ENCODE measurements at places on chromosomes 7 and 10. TPM values are rescaled to one million over a fixed set of nuclear protein-coding genes. Genes with fewer than 3 reads are reported as not detected.

- DNase-seq: no peak
Observed at GRCh38 chr7:35482231-35482630, 212.7 kb downstream of the HERPUD2 start.

DNA sequence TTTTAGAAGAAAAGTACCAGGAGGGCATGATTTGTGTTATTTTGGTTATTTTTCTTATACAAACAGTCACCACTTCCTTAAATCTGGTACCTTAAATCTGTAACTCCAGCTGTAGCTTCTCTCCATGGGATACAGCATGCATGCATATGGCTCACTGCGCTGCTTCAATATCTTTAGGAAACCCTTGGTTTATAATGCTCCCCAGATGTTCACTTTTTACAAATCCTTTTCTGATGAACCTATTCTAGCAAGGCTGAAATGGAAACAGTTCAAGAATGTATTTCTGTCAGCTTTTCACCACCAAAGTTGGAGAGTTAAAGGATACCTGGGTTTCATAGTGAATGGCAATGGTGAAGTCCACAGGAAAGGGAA lies 50.9 kb downstream of the LAMB4 start:
- no peak for DNase-seq

DNA sequence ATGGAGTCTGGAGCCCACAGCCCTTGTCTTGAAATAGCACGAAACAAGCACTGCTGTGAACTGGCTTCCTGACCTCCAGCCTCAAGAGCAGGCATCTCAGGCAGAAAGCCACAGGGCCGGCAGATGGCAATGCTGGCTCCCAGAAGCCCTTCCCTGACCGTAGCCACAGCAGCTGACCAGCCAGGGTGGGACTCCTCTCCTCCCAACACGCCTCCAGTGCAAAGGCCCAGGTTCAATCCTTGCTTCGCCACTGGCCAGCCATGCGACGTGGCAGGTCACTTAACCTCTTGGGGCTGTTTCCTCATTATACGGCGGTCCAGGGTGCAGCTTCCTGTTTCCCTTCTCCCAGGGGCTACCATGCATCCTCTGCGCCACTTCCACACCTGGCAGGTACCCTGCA lies 12.8 kb downstream of the PRKAG2 start:
- no peak for DNase-seq

- no peak for DNase-seq
Observed at GRCh38 chr7:14229047-14229446, 239.6 kb upstream of the ETV1 start.

DNA sequence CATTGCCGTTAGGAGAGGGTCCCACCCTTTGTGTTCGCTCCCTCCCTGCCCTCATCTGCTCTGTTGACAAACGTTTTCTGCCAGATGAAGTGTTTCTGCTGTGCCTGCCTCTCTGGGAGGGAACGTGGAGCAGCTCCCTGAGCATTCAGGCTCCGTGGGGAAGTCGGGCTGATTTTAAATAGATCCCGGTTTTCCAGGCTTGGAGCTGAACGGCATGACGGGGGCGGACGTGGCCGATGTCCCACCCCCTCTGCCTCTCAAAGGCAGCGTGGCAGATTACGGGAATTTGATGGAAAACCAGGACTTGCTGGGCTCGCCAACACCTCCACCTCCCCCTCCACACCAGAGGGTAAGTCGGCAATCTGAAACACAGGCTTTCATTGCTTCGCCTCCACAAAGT lies 101.9 kb upstream of the NPS start:
- no peak for DNase-seq

- DNase-seq: no peak
Observed at GRCh38 chr10:70254778-70255328, 21.6 kb upstream of the PPA1 start.

DNA sequence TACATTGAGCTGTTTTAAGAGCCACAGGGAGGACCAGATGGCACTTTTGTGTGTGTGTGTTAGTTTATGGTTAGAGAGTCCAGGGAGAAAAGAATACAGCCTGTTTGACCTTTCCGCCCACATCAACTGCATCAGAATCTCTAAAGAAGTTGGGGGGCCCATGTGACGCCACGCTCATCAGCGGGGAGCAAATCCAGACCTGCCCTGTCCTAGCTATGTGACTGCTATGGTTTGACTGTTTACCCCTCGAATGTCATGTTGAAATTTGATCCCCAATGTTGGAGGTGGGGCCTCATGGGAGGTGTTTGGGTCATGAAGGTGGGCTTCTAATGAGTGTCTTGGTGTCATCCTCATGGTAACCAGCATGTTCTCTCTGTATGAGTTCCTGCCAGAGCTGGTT lies 128.0 kb downstream of the ADRA2A start:
- DNase-seq: no peak

- no peak for DNase-seq
Observed at GRCh38 chr7:69764681-69765080, 166.4 kb downstream of the AUTS2 start.

- no peak for DNase-seq
Observed at GRCh38 chr10:118913825-118914224, 115.7 kb upstream of the NANOS1 start.

- DNase-seq: no peak
Observed at GRCh38 chr7:42961170-42961569, 29.0 kb downstream of the MRPL32 start.

- no peak for DNase-seq
Observed at GRCh38 chr10:112361951-112362751, 11.8 kb upstream of the ACSL5 start.

DNA sequence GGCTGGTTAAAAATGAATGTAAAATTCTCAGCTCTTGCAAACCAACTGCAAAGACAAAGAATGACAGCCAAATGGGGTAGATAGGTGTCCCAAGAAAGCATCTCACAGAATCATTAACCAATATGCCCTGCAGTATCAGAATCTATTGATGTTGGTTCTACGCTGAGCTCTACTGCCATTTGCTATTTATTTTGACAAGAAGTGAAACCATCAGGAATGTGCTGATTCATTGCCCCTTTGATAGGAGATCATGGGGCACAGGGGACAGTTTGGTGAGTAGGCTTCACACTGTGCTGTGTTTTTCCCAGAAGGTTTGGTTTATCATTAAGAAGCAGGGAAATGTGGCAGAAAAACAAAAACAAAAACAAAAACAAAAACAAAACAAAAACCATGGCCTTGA lies 19.4 kb upstream of the CDC14C start:
- DNase-seq: no peak

DNA sequence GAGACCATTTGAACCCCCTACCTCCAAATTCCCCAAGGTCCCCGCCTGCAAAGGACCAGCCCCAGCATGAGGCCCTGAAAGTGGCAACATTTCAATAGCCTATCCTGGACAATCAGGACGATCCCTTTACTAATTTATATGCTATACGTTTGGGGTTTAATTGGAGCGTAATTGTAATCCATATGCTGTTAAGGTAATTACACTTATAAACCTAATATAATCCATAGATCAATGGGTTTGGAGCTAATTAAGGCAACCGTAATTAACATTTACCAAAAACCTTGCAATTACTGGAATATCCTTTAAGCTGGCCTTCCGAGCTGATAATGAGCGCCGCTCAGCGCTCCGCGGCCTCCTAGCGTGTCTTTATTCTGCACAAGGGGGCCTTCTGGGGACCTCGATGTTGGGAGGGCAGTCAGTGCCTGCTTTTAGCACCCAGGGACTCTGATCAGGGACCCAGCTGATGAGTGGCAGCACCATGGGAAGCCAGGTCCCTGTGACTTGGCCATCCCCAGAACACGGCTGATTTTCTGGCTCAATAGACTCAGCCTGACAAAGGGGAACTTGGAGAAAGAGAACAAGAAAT lies 91.2 kb downstream of the LHPP start:
- no peak for DNase-seq

DNA sequence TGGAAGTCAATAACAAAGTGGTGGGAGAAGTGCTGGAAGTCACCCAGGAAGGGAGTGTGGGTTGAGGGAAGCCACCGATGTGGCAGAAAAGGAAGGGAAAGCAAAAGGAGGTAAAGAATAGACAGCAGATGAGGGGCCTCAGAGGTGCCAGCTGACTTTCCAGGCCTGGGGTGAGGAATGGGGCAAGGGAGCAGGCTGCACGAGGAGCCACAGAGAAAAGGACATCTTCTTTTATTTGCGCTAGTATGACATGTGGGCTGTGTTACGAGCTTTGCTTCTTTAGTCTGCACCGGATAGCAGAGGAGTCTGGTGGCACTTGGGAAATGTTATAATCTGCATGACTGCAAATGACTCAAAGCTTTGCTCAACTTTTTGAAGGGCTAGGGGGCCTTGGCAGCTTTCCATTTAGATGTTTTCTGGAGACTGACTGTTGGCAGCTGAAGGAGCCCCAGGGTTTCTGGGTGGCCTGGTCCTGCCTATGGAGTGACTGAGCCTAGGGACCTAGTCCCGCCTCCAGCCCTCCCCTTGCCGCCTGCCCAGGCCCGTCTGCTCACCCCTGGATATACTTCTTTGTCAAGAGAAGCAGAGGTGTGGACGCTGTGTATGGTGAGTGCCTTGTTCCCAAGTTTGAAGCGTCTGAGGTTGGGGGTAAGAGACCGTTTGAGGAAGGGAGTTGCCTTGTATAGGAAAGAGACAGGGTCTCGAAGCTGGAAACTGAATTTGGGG lies 5.1 kb downstream of the PRXL2A start:
- no peak for DNase-seq

GRCh38 chr10:125708971-125709503 lies 10.5 kb upstream of the EDRF1 start:
- DNase-seq: no peak

- DNase-seq: no peak
Observed at GRCh38 chr7:54060643-54061042, 481.5 kb upstream of the VSTM2A start.

GRCh38 chr7:22052674-22053365 lies 107.1 kb upstream of the CDCA7L start:
- no peak for DNase-seq

GRCh38 chr7:32774541-32774951 lies 117.0 kb downstream of the KBTBD2 start:
- no peak for DNase-seq

GRCh38 chr10:33279811-33280602 lies 54.5 kb downstream of the NRP1 start:
- no peak for DNase-seq

GRCh38 chr10:132308587-132309470 lies 1.1 kb upstream of the STK32C start:
- no peak for DNase-seq

GRCh38 chr7:6130007-6130587 lies 98.9 kb downstream of the ANKRD61 start:
- no peak for DNase-seq

ASIC3 gene
- total RNA-seq: 4.7 TPM

TMEM270 gene
- not detected for total RNA-seq

DGKB gene
- total RNA-seq: not detected

MOGAT3 gene
- total RNA-seq: not detected

ATP6V1F gene
- total RNA-seq: 145 TPM

POR gene
- 164 TPM for total RNA-seq

PPRC1 gene
- 134 TPM for total RNA-seq

PNLIPRP1 gene
- total RNA-seq: not detected

IL2RA gene
- total RNA-seq: 1,187 TPM

NPSR1 gene
- total RNA-seq: not detected

HOXA7 gene
- not detected for total RNA-seq

All from natural killer cell treated with Interleukin-12 subunit alpha and Interleukin-12 subunit beta and Interleukin-15 and Interleukin-18, amount 100 ng/mL, for 72 hours (primary cell).